ENCODE measurements at places on chromosomes 3 and 15.

DNA sequence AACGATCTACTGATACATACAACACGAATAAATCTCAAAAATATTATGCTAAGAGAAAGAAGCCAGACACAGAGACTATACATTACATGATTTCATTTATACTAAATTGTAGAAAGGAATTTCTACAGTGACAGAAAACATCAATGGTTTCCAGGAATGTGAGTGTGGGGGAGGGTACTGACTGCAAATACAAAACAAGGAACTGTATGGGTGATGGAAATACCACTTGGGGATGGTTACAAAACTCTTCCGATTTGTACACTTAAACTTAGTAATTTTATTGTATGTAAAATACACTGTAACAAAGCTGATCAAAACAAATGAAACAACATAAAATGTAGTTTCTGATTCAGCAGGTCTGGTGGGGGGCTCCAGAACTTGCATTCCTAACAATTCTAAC lies 45.8 kb upstream of the IP6K2 start:
- DNase-seq: no peak

GRCh38 chr3:13249664-13250390 lies 170.3 kb downstream of the NUP210 start:
- DNase-seq: no peak

GRCh38 chr3:28476764-28477163 lies 128.1 kb upstream of the AZI2 start:
- DNase-seq: no peak

- DNase-seq: peak; percentile 12
Measured at GRCh38 chr3:151538456-151539393, 77.9 kb upstream of the IGSF10 start.

DNA sequence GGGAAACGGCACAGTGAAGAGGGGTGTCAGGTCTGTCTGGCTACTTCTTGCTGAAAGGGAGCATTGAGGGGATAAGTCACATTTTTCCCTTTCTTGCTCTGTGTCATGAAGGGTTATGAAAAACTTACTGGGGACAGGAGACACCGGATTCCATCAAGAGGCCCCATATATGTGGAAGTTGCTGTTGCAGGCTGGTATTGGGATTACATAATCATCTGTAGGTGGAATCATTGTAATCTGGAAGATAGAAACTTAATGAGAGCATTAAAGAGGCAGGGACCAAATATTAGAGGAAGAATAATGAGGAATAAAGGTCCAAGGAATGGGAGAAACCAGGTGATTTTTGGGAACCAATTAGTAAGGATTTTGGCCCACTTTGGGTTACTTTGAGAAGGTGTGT lies 4.2 kb upstream of the TCAIM start:
- DNase-seq: no peak

Measured in NCI-H69 (cell line).